ENCODE measurements at places on chromosomes 16 and 17.

GRCh38 chr16:74829637-74830036 lies 55.0 kb upstream of the FA2H start:
- DNase-seq, result no peak

- DNase-seq, result no peak
Observed at GRCh38 chr17:82793974-82794630, 42.2 kb downstream of the TBCD start.

DNA sequence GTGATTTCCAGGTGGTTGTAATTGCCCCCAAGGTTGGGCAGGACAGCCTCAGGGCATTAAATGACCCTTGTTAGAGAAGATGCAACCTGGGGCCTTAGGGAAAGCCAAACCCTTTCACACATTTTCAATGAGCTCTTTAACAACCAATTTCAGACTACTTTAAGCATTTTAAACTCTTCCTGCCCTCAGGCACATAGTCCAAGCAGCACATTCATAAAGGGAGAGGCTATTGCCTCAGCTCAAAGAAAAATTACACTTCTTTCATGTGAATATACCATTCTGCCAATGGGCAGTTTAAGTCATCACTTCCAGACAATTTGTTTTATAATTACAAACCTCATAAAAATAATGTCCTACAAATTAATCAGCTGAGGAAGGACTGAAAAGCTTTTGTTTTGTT lies 544.5 kb downstream of the NPIPA7 start:
- no peak for DNase-seq

GRCh38 chr17:78673395-78673794 lies 96.2 kb upstream of the DNAH17 start:
- no peak for DNase-seq

GRCh38 chr17:65154770-65155589 lies 17.8 kb downstream of the RGS9 start:
- DNase-seq, result peak; percentile 99

DNA sequence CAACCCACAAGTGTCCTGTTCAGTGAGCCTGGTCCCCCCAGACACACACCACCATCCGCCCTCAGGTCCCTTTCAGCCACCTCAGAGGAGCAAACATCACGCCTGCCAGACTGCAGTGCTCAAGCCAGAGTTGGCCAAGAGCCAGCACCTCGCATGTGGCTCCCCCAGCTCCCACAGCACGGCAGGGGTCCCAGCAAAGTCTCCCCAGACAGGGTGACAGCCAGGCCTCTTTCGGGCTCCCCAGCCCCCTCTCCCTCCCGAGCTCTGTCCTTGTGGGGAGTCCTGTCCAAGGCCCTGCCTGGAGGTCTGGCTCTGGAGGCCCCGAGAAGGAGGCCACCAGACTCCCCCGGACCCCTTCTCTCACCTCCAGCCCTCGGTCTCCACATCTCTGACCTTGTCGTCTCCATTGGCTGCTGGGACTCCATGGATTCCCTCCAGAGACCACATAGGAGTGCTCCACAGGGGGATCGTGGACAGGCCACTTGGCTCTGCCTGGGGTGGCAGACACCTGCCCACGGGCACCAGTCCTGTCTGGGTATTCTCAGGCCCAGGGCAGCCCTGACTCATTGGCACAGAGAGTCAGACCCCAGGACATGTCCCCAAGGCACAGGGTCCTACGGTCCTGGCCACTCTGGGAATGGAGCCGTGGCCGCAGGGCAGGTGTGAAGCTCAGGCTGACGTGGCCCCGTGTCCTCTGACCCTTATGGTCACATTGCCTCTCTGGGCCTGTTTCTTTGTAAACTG lies 1.8 kb upstream of the MYADML2 start:
- DNase-seq, result no peak

GRCh38 chr17:44892250-44892649 lies 7.0 kb downstream of the EFTUD2 start:
- no peak for DNase-seq

DNA sequence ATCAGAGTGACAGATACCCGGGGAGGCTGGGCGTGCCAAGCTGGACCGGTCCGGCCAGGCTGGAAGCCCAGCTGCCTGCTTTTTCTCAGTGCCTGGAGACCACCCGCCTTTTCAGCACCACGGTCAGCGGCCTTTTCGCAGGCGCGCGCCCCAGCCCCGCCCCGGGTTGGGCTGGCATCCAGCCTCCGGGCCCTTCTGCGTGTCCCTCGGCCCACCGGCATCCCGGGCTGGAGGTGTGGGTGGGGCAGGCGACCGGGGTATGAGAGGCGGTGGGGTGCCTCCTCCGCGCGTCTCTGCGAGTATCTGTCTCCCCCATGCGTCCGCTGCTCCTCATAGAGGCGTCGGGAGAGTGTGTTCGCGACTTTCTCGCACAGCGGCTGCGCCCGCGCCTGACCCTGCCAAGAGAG lies 102.5 kb downstream of the MRM1 start:
- DNase-seq, result peak; percentile 8

- no peak for DNase-seq
Observed at GRCh38 chr16:81894592-81894991, 115.5 kb downstream of the PLCG2 start.

- no peak for DNase-seq
Observed at GRCh38 chr17:45861165-45861564, 16.5 kb downstream of the SPPL2C start.

DNA sequence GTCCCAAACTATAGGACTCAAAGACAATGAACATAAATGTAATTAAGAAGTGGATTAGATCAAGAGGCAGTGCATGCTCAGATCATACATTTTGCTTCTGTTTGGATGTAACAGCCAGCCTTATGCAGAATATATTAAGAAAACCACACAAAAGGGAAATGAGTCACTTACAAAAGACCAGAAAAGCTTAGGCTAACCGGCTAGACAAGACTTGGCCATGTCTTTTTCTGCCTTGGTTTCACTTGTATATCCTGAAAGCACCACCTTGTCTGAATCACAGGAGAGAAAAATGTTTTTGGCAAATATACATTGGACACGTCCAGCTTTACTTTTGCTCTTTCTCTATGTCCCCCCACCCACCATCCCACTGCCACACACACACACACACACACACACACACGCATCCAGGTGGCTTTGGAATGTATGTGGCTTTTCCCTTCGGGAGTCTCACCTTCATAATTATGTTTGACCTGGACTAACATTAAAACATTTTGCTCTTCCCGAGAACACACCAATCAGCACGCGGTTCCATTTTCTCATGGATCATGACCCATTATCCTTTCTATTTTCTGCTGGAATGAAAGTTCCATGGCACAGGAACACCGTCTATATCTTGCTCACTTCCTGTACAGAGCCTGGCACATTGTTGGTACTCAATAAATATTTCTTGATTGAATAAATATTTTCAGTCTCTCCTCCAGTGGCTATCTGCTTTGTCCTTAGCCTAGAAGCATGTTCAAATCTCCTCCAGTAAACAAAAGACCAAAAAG lies 64.6 kb downstream of the CDK5R1 start:
- peak; percentile 58 for DNase-seq

DNA sequence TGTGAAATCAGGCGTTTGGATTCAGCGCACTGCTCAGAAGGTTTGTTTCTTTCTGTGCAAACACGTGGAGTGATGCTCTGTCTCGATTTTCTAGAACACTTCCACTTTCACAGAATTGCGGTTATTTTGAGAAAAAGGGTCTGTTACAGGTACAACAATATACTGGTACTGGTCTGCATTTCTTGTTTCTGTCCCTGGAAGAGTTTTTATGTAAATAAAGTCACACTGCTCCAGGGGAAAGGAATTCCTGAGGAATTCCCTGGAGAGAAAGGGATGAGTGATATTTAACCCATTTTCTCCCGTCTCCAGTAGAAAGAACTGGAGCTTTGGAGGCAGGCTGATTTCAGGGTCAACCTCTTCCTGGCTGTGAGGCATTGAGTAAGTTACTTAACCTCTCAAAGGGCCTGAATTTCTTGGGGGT lies 16.2 kb upstream of the RMI2 start:
- DNase-seq, result no peak

DNA sequence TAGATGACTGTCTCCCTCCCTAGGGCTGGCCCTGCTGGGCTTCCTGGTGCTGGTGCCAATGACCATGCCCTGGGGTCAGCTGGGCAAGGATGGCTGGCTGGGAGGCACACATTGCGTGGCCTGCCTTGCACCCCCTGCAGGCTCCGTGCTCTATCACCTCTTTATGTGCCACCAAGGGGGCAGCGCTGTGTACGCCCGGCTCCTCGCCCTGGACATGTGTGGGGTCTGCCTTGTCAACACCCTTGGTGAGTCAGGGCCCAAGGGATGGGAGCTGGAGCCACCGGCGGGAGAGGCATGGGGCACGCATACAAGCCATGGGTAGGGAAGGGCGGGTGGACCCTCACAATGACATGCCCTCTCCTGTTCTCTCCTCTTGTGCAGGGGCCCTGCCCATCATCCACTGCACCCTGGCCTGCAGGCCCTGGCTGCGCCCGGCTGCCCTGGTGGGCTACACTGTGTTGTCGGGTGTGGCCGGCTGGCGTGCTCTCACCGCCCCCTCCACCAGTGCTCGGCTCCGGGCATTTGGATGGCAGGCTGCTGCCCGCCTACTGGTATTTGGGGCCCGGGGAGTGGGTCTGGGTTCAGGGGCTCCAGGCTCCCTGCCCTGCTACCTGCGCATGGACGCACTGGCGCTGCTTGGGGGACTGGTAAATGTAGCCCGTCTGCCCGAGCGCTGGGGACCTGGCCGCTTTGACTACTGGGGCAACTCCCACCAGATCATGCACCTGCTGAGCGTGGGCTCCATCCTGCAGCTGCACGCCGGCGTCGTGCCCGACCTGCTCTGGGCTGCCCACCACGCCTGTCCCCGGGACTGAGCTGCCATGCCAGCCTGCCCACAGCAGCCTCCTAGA lies 2.2 kb downstream of the PAQR4 start:
- DNase-seq, result no peak

- DNase-seq, result no peak
Observed at GRCh38 chr17:71986886-71987285, 133.9 kb upstream of the SOX9 start.

DNA sequence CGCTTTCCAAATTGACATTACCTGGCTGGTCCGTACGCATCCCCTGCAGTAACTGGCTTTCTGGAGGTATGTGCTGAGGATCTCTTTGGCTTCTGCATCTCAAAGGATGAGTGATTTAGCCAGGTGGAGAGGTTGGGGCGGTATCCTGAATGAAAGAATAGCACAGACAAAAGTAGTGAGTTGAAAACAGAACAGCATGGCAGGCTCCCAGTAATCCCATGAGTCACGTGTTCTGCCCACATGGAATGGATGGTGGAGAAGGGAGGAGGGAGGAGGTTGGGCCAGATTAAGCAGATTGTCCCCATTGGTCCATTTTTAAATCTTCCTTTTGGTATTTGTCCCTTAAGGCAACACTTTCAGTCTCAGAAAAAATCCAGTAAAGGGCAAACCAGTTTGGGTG lies 176.0 kb downstream of the WWOX start:
- no peak for DNase-seq

DNA sequence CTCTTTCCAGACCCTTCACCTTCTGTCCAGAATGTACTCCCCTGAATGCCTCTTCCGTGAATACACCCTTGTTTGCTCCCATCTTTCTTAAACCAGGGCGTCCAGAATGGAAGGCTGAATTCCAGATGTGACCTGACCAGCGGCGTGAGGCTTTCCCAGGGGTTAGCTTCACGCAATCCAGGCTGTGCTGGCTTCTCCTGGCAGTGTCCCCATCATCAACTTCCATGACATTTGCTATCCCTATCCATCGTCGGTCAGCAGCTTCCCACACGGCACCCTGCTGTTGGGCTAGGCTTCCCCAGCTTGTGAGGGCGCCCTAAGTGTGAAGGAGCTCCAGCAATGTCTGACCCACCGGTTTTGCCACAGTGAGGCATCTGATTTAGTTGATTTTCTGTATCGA lies 339.8 kb upstream of the TNRC6C start:
- DNase-seq, result no peak

DNA sequence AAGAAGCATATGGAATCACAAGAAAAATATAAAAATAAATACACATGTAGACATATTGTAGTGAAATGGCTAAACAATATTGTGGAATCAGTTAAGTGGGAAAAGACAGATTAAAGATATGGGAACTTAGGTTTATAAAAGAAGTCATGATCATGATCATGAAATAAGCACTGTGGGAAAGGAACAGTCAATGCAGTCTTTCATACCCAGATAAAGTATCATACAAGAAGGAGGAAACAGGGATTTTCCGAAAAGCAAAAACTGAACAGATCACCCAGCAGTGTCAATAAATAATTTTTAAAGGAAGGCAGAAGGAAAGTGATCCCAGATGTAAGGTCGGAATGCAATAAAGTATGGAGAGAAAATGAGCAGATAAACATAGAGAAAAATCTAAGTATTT lies 71.6 kb downstream of the NETO2 start:
- DNase-seq, result no peak

DNA sequence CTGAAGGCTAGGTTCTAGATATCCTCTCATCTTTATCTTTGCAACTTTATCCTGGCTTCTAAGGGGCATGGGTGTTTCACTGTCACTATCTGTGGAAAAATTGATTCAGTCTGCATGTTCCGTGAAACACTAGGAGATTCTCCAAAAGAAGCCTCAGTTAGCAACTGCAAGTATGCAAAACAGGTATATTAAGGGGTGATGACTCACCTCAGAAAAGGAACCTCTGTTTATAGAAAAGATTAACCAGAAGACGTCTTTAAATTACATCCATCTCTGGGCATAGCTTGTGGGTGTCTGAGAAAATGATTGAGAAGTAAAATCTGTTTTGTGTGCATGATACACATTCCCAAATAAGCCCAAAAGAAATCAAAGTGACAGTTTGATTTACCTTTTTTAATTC lies 353.8 kb upstream of the HSBP1 start:
- no peak for DNase-seq

DNA sequence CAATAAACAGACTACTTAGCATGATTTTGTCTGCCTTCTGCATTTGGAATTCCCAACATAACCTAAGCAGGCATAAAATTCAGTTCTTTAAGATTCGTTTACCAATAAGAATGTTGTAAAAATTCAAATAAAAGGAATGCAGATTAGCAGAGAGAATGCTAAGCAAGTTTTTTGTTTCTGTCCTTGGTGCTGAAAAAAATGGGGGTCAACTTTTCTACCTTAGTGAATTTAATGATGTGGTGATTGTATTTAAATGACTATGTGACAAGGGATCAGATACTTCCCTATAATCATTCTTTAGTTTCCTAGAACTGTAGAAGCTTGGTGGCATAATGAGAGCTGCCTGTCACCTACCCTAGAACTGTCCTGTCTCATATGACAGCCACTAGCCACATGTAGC lies 159.5 kb downstream of the RBFOX1 start:
- DNase-seq, result no peak

DNA sequence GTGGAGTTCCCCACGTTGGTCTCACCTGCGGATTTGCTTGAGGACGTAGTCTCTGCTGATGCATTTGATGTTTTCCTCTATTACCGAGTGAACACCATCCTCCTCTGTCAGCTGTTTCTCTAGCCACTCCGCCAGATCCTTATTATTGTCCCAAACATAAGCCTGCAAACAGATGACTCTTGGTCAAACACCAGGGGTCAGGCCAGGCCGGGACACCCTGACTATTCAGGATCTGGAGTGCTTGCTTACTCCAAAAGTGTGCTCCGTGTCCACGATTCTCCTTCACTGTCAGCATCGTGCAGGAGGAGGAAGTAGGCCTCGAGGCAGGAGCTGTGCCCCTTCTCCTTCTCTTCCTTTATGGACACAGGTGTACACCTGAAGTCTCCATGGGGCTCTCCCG lies 140.2 kb downstream of the AATF start:
- no peak for DNase-seq

GRCh38 chr17:74840989-74841666 lies 18.6 kb downstream of the GRIN2C start:
- peak; percentile 74 for DNase-seq

- no peak for DNase-seq
Observed at GRCh38 chr17:32120716-32121115, 21.6 kb upstream of the RHOT1 start.

- DNase-seq, result peak; percentile 91
Observed at GRCh38 chr17:66542129-66542966, 239.9 kb downstream of the PRKCA start.

Measured in Kasumi-1 (cell line).